ENCODE measurements at places on chromosomes 7 and 10.

DNA sequence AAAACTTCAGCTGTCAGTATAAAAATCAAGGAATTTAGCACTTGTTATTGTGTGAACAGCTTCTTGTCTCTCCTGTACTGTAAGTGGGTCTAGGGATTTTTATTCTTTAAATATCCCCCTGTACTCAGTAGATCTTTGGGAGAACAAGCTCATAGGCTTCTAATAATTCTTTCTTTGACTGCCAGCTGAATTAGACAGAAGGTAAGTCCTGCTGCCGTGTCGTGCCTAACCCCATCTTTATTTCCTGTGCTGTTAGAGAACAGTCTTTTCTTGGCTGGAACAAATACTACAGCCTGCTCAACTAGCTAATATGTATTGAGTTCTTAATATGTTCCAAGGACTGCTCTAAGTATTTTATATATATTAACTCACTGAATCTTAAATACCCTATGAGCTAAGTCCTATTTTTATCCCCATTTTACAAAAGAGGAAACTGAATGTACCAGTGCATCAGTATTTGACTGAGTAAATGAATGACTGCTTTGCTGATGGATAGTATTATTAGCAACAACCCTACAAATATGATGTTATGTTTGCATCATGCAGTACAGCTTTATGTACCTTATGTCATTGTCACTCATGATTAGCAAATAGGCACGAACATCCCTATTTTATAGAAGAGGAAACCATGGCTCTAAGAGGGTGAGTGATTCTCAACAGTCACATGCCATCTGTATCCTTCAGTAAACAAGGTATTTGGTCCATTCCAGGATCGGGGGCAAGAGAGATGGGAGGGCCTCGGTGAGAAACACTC, 5.5 kb upstream of the DUSP5 start:
- no peak for DNase-seq

- DNase-seq = no peak
Observed at GRCh38 chr7:150404172-150404804, 25.2 kb downstream of the ZNF775 start.

DNA sequence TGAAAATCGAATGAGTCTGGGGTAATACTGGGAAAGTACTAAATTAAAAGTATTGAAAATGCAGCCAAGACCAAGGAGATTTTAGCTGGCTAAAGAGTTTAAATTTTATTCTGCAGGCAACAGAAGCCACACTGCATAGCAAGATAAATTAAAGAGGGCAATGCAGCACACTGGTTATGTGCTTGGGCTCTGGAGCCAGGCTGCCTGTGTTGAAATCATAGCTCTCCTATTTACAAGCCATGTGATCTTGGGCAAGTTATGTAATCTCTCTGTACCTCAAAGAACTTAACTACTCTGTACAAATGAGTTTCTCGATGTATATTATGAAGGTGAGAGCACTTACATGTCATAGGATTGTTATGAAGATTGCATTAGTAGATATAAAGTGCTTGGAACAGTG, 9.9 kb downstream of the SLC25A13 start:
- DNase-seq = no peak

GRCh38 chr7:4138866-4139265, 543.2 kb upstream of the FOXK1 start:
- DNase-seq = no peak

GRCh38 chr7:78311181-78311580, 512.6 kb downstream of the PHTF2 start:
- DNase-seq = no peak

- DNase-seq = no peak
Observed at GRCh38 chr10:44811072-44811471, 100.1 kb upstream of the TMEM72 start.

DNA sequence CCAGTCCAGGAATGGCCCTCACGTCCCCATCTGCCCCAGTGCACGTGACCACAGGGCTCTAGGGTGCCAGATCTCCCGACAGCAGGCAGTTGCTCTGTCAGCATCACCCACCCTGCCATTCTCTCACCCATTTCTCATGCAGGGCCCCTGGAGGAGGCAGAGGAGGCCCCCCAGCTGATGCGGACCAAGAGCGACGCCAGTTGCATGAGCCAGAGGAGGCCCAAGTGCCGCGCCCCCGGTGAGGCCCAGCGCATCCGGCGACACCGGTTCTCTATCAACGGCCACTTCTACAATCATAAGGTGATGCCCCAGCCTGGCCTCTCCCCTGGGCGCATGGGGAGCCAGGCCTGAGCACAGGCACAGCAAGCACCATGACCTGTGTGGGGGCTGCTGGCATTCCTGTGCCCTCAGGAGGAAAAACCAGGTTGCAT, 6.1 kb upstream of the DEPP1 start:
- no peak for DNase-seq

Measured in iPS DF 6.9 (cell line).